ENCODE measurements at places on chromosomes 1 and 21.

- no peak for DNase-seq
Measured at GRCh38 chr1:214019499-214019898, 31.7 kb downstream of the PROX1 start.

DNA sequence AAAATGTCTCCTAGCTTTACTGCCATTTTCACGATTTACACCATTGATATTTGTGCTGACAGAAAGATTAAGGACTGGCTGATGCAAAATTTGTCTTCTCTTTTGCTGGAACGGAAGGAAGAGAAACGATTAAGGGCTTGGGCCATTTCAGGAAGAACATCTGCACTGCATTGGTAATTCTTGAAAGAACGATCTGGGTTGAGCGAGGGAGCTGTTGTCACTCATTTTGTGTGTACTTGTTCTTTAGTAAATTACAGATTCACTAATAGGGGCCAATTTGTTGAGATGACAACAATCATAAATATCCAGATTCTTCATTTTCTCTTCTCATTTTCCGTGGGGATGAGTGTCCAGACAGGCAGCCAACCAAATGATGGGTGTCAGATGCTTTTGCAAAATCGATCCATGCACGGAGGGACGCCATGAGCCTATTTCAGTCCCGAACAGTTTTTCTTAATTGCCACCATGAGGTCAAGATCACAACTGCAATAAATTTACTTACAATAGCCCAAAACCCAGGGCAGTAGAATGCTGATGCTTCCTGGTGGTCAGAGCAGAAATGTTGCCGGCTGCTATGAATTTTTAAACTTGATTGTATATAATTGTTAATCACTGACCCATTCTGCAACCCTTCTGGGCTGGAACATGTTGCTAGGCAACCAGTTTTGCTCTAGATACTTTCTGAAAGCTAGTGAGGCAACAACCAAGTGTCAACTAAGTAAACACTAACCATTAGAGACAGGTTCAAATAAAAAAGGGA, 132.4 kb upstream of the TIAM1 start:
- no peak for DNase-seq

DNA sequence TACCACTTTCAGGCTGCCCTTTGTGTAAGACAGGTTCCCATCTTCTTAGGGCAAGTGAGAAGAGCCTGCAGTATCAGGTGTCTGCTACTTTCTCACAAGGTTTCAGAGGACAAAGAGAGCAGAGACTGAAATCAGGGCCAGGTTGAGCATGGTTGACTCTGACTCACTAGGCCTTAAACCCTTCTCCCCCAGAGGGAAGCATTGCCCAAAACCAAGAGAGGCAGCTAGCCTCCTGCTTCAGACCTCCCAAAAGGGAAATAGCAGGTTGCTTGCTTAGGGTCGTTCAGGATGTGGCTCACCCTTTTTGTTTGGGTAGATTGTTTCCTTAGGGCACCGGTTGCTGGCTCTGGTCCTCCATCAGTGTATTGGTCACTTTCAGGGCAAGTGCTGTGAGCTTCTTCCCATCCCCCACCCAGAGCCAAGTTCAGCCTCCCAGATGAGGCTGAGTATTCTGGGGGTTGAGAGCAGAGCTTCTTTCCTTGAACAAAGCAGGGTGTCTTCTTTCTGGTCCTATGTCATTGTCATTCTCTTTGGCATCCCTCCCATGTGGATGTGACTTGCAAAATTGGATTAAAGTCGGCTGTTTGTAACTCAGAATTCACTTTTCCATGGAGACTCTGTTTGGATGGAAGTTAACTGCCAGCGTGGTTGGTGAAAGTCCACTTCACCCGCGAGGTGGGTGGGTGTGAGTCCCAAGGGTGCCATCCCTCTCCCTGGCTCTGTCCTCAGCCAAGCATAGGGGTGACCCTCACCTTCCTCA, 55.5 kb upstream of the GALNT2 start:
- no peak for DNase-seq

DNA sequence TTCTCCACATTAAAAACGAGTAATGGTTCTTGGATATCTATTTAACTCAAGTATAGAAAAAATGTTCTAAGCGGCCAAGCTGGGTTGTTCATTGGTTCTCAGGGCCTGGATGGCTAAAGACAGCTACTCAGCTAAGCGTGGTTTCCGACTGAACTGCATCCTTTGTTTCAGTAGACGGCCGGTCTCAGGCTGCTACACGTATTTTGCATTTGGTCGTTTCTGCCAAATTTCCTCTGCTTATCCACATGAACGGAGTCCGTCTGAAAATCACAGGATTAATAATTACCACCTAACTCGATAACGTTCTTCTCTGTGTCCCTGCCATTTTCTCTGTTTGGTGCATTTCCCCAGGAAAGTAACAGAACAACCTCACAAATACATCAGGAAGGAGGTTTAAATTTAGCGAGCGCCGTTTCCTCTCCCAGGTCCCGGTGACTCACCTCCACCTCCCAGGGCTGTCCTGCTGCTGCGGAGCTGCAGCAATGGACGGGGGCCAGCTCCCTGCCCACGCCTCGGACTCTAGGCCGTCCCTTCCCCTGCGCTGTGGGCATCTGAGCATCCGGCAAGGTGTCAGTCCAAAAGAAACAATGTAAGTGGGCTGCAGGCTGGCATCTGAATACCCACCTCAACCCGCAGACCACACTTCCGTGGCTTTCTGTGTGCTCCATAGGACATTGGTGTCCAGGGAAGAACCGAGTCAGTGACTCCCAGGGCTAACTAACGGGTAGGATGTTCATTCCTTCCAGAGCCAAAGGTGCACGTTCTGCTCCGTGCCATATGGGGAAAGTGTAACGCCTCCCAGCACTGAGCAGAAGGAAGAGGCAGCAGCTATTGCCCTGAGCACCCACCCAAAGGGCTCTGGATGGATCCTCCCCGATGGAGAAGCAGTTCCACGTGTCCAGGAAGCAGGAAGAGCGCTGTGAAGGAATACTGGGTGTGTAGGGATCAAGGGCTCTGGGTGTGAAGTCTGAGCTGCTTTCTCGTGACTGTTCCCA, 4.1 kb upstream of the GABRD start:
- no peak for DNase-seq

DNA sequence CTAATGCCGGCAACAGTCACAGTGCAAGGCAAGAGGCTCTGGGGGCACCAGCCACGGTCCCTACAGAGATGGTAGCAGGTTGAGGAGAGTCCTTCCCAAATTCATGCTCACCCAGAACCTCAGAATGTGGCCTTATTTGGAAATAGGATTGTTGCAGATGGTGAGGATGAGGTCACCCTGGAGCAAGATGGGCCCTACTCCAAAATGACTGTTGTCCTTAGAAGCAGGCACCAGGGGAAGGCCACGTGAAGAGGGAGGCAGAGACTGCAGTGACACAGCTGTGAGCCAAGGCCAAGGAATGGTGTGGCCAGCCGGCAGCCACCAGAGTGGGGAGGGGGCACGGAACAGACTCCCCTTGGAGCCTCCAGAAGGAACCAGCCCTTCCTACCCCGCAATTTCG, 70.8 kb upstream of the CLDN14 start:
- no peak for DNase-seq

All from stimulated activated CD8-positive, alpha-beta memory T cell treated with anti-CD3 and anti-CD28 coated beads, Interleukin-7, amount 100 ng/mL, for 1 hour (primary cell).